ENCODE measurements at places on chromosomes 7 and 10.

- DNase-seq: no peak
Observed at GRCh38 chr10:90398566-90398965, 459.3 kb downstream of the HTR7 start.

- no peak for DNase-seq
Observed at GRCh38 chr7:104643587-104644217, 315.3 kb downstream of the LHFPL3 start.

DNA sequence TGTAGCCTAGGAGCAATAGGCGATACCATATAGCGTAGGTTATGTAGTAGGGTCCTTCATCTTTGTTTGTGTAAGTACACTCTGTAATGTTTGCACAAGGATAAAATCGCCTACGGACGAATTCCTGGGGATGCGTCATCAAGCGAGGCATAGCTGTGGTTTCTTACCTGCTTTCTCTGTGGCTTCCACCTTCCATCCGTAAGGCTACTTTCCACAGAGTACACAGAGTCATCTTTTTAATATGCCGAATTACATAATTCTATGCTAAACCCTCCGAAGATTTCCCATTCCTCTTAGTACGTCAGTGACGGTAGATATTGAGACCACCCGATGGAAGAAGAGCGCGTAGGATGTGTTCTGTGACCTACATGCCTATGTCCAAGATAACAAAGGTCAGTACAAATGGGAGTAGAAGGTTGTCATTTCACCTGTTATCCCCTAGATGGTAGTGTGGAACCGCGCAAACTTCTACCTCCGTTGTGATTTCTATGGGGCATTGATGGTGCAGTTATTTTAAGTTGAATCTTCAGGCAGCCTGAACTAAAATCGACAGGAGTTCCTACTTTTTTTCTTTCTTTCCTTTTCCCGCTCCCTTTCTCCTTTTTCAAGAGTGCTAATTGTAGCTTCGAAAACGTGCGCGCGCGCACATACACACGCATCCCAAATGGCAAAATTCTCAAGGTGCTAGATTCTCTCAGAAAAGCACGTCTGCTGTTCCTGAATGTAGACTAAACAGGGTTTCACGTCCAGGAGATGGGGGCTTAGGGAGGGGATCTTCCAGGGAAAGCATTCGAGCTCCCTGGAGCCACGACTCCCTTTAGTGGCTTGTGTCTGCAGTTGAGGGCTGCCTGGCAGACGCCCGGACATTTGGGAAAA lies 111.7 kb upstream of the MBL2 start:
- DNase-seq: no peak

DNA sequence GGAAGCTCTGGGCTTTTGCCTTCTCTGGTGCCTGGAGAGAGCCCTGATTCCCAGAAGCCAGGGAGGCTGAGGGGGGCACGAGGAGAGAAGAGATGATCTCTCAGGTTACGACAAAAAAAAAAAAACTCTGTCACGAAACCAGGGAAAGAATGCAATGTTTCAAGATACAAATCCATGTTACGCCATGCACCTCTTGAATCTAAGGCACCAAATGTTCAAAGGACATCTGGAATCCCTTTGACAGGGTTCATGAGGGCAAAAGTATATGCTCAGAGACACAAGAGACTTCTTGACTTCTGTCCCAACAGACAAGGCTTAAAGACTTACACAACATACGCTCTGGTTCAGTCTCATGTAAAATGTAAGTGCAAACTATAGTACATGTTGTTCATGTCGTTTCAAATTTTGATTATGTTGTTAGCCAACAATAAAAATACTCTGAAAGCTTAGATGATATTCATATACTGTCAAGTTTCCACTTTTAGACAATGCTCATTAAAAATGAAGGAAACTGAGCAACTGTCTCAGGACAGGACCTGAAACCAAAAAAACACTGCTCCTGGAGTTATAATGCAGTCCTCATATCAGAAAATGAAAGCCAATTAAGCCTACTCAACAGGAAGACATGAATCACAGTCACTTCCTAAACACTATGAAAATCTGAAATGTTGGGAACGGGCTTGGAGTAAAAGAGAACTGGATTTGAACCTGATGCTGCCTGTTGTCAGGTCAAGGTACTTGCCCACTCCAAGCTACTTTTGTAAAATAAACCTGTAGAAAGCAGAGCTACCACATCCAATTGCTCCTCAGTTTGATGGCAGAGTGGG lies 72.3 kb downstream of the CHCHD3 start:
- DNase-seq: no peak

Data from cortex of kidney (tissue), 1 donor.